ENCODE measurements at places on chromosomes 2 and 18.
A peak's percentile ranks its signal among the peaks of the same experiment; 100 is the strongest.

GRCh38 chr2:121153516-121153915 lies 131.5 kb downstream of the TFCP2L1 start:
- no peak for DNase-seq

DNA sequence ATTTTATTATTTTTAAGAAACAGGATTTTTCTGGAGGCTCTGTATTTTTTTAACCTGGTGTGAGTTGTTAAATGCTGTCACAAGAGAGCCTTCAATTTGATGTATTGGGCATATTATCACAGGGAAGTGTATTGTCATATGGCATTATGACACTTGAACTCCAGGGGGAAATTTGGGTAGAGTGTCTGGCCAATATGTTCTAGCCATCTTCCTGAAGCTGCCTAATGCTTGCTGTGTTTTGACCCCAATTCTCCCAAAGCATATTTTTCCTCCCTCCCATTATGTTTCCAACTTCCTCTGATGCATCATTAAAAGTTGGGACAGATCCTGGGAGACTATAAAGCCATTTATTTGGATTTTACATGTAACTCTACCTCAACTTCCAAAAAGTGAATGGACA lies 214.1 kb upstream of the SESTD1 start:
- DNase-seq: no peak

- DNase-seq: no peak
These were observed 6.7 kb upstream of the RBBP8 start for GRCh38 chr18:22926454-22926853.

- DNase-seq: no peak
These were observed 74.7 kb downstream of the TNFRSF11A start for GRCh38 chr18:62399781-62400308.

DNA sequence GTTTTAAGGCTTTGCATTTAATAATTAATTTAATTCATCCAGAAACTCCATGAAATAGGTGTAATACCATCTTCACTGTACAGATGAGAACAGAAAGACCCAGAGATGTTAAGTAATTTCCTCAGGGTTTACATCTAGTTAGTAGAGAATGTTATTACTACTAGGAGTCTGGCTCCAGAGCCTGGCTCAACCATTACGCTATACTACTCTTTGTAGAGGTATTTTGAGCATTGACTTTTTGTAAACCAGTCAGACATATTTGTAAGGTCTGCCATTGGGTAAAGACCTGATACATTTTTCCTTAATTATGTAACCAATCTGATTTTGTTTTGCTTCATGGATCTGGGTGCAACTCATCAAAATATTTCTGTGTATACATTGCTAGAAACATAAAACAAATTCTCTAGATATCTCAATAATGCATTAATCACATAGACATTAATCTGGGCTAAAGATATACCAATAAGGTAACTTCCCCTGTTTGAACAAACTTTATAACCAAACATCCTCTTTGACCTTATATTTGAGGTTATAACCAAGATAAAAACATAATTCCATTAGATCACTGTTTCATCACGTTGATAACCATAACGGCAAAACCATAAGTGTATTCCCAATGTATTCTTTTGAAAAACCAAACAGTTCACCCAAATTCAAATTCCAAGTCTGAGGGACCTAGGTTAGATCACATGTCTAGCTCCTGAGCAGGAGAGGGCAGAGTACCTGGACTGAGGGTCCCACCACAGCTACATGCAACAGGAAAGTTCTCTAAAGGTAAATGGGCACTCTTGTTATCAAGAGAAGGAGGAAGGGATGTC lies 135.0 kb downstream of the IKZF2 start:
- no peak for DNase-seq

GRCh38 chr2:11875481-11875880 lies 129.0 kb downstream of the LPIN1 start:
- no peak for DNase-seq

GRCh38 chr2:205901491-205901890 lies 184.5 kb downstream of the INO80D start:
- no peak for DNase-seq

GRCh38 chr2:191746346-191747169 lies 68.6 kb downstream of the NABP1 start:
- no peak for DNase-seq

DNA sequence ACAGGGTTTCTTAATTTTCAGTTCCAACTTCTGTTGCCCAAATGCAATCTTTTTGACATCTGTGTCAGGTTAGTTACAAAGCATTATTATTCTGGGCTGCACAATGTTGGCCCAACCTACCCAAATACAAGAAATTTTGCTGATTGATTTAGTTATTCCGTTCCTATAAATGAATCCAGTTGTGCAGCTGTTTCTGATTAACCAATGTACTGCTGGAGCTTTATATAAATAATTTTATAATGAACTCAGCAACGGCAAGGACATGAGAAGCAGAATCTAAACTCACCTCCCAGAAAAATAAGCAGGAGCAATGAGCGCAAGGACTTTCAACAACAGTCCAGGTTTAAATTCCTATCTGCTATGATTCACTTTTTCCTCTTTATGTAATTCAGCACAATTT lies 76.3 kb upstream of the WIPF1 start:
- no peak for DNase-seq

DNA sequence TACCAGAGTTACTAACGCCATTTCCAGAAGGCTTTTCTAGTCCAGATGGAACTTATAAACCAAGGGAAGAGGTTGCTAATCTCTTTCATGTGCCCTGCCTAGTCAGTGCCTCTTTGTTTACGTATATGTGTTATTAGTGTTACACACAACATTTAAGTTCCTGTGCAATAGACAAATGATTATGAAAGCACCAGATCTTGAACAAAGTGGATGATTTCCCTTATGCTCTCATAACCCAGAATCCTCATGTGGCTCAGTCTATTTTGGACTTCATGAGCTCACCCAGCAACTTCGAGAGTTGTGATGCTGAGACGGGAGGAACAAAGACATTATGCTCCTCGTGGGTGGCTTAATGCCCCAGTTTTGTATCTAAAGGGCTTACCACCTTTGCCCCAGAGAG lies 214.4 kb upstream of the SP5 start:
- peak; percentile 45 for DNase-seq

DNA sequence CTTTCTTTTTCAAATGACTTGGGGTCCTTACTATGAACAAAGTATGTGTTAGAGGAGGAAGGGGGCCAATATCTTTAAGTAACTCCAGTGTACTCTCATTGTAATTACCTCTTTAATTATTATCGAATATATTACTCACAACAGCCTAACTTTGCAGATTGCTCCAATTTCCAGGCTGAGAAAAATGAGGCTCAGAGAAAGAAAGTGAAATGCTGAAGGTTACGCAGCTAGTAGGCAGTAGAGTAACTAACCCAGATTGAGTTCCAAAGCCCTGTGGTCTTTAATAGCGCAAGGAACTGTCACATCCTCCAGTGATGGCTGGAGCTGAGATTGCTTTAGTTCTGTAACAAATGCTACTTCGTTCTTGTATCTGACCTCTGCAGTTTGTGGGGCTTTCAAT lies 2.2 kb upstream of the GYPC start:
- no peak for DNase-seq

GRCh38 chr2:168053676-168054075 lies 193.7 kb downstream of the STK39 start:
- no peak for DNase-seq

GRCh38 chr18:7914834-7915670 lies 347.9 kb downstream of the PTPRM start:
- no peak for DNase-seq

Measured in umbilical cord (tissue), 2 donors.